ENCODE measurements at places on chromosomes 3 and 15.

GRCh38 chr3:157081626-157082210, 78.2 kb downstream of the CCNL1 start:
- peak; percentile 94 for DNase-seq

DNA sequence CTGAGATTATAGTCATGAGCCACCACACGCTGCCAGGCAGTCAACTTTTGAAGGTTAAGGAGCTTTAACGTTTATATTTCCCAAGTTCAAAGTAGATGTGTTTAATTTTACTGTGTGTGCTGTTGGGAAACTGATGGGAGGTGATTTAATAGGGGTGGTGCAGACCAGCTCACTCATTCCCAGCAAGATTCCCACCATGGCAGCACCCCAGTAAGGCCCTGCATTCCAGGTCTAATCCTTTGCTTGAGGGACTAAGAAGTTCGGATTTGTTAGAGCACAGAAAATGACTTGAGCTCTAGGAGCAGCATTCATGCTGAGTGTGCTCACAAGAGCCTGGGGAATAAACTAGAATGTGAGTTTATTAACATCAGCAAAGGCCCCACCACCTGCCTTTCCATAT, 25.2 kb downstream of the TSEN2 start:
- DNase-seq = no peak

DNA sequence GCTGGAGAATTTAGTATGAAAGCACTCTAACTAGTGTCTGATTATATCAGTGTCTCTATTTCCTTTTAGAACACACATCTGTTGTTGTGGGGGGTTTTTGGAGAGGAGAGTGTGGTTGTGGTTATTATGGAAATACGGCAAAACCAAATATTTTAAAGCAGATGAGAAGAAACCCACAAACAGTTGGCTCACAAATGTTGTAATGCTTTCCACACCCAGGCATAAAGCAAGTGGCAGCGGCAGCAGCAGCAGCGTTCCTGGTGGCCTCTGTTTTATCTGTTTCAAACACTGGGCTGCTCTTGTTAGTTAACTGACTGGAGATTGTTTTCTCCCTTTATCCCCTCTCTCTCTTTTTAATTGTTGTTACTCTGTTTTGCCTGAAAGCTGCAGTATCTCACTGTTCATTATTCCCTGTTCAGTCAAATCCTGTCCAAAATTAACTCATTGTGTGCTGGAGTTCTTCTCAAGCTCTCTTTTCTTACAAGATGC, 1045.5 kb upstream of the NR2F2 start:
- DNase-seq = no peak

- DNase-seq = no peak
Measured at GRCh38 chr3:7190095-7190494, 329.2 kb downstream of the GRM7 start.

- DNase-seq = no peak
Measured at GRCh38 chr3:33547101-33547500, 106.9 kb upstream of the UBP1 start.

- DNase-seq = no peak
Measured at GRCh38 chr3:154981664-154982063, 98.5 kb upstream of the MME start.

DNA sequence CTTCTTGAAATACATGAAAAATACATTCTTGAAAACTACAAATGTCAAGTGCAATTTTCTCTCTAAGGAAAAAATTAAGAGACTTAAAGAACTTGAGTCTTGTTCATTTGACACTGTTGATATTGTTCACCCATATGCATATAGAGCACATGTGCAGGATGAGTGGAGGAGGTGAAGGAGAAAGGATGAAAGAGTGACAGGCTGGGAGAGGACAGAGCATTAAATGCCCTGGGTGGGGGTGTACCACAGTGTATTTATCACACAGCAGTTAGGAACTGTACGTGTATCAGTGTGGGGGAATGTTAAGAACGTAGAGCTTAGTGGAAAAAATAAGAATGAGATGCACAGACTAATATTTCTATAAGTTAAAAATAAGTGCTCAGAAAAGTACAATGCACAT, 45.7 kb downstream of the CTDSPL start:
- no peak for DNase-seq

DNA sequence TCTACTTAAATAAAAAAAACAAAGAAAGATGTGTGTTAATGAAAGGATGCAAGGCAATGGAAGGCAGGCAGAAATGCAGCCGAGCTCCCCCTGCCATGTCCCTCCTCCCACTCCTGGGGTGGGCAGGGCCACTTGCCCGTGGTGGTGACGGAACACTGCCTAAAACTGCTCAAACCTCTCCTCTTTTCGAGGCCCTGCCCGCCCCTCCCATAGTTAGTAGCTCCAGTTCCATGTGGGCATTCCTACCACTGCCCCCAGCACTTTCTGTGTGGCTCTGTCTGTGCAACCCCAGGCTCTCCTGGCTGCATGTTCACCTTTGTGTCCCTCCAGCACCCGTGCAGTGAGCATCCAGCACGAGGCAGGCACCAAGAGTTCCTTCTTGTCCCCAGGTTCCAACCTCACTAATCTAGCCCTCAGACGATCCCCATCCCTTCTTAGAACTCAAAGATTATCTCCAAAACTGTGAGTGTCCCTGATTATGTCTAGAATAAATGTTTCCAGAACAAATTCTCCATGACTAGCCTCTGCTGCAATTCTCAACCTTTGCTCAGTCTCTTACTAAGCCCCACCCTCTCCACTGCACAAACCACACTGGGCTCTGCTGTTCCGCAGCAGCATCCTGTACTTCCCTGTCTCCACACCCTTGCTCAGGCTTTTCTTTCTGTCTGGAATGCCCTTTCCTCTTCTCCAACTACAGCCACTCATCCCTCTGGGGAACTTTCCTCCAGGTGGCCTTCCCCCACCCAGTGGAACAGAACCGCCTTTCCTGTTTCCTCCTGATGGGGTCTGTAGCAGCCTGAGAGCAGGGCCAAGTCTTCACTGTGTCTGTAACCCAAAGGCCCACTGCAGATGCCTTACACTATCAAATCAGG, 32.6 kb upstream of the SPTBN5 start:
- DNase-seq = no peak

DNA sequence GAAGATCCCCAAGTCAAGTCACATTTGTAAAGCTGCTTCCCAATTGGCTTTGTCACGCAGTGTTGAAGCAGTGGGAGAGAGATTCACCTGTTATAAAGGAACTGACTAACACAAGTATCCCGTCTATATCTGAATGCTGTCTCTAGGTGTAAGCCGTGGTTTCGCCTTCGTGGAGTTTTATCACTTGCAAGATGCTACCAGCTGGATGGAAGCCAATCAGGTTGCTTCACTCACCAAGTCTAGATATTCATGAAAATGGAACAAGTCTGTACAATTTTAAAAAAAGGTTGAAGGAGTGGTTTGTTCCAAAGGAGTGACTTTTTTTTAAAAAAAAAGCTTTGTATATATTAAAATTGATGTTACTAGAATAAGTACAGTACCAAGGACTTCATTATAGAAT, 11.7 kb downstream of the RBM5 start:
- no peak for DNase-seq

DNA sequence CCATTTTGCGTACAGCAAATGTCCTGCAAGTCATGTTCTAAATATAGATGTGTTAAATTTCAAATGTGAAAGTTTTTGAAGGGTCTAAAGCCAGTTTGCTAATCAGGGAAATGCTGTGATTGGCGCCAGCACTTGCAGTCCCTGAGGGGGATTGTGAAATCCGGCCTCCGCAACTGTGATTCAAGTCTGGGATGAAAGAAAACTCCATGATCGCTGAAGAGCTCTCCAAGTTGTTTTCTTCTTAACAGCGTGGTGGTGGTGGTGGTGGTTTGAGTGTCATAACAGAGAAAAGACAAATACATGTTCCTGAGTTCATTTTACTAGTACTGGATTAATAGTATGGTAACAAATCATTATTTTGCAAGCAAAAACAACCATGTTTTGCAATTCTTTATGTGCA, 51.8 kb downstream of the MITF start:
- peak; percentile 72 for DNase-seq

DNA sequence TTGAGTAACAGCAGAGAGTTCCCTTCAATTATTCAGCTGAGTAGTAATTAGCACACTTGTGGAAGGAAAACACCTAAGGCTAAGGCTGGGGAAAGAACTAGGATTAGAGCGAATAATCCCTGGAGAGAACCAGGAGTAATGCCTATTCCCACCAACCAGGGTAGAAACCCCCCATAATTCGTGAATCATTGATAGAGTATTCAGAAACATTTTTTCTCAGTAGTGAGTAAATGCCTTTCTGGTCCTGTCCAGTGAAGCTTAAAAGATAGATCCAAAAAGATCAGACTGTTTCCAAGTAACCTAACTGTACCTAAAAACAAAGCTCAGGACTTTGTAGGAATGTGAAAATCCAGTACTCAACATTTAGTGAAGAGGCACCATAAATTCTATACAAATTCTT, 71.2 kb downstream of the DGKG start:
- DNase-seq = no peak

DNA sequence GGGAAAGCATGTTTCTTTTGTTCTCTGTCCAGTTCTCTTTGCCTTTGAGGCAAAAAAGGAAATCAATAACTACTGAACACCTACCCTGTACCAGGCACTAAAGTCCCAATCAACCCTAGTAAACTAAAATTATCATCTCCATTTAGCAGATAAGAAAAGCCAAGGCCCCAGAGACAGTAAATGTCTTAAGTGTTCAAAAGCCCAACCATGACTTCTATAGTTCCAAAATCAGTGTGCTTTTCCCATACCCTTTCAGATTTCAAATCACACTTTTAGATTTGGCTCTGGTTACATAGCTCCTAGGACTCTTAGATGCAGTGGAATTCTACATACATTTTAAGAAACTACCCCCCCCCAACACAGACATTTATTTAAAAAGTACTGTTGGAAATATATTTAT, 63.5 kb downstream of the UACA start:
- DNase-seq = no peak

DNA sequence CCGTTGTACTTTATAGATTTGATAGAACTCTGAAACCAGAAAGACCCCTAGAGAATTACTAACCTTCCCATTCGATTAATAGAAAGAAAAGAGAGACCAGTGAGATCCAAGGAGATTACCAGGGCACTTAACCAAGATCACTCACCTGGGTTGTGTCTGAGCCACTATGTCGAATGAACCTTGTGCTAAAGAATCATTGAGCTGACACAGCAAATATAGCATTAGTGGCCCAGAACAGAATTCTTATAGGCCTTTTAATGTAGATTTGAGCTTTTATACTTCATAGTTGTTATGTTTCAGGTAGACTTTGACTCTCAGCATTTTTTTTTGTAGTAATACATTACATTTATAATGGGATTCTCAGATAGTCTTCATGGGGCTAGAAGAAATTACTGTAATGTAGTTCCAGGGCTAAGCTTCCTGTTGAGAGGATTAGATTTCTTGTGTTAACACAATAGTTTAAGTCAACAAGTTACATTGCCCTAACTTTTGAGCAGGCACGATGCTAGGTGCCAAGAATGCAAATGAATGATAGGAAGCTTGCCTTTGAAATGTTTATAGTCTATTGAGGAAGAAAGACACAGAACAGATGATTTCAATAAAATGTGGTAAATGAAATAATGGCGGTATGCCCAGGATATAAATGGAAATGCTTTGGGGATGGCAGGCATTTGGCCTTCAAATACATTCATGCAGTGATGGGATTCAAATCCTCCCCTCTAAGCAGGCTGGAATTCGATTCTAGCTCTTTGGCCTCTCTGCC, 24.4 kb upstream of the ABHD10 start:
- DNase-seq = no peak

DNA sequence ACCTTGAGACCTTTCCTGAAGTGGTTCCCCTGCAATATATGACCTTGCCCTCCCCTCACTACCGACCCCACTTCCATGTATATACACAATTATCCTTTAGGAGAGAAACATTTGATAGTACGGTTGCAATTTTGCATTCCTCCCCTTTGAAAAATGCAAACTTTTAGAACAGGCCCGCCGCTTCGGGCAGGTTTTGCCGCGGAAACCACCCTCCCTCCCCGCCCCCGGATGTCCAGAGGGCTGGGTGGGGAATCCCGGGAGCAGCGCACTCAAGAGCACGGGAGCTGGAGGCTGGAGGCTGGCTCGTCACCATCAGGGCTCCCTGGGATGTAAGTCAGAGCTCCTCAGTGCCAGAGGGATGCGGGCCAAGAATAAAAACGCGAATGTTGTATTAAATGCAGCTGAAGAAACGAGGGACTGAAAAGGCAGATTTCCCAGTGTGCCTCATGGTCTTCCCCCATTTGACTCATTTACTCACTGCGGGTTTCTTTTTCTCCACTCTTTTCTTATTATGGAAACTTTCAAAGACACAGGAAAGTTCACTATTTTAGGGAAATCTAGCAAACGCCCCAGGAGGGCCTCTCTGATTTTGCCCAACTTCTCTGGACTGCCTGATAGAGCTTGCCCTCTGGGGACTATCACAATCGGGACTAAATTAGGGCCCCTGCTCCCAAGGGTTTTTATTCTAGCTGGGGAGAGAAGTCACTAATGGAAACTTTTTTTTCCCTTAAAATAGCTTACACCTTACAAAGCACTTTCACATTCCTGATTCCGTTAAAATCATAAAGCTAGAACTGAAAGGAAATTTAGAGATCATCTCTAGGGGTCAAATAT, 2.9 kb upstream of the USP3 start:
- peak; percentile 84 for DNase-seq

- DNase-seq = no peak
Measured at GRCh38 chr3:173957646-173958045, 560.1 kb downstream of the NLGN1 start.

DNA sequence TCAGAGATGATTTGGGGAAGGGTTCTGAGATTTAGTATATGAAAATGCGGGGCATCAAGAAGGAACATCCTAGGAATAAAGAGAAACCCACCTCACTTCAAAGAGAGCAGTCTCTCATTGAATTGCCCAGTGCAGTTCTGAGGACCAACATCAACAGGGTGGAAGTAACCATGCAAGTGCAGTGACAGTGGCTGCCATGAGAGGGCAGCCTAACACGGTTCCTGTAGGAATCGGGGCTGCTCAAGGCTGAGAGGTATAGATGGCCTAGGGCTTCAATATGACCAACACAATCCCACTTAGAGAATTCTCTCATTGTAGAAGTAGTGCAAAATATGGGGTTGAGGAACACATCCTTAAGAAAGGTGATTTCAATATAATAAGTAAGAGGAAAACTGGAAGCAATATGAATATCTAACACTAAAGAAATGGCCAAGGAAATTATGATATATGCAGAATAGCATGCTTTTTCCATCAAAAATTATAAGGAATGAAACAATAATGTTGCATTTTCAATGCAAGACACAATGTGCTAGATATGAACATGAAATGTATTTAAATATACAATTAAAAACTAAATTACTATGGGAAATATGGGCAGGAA, 51.1 kb upstream of the ARRDC4 start:
- peak; percentile 75 for DNase-seq

GRCh38 chr3:144173491-144173890, 201.9 kb downstream of the DIPK2A start:
- no peak for DNase-seq

GRCh38 chr15:96891046-96891445, 560.5 kb downstream of the NR2F2 start:
- DNase-seq = no peak

All from testis (tissue), 5 donors.